NCI-H1048 (cell line): ENCODE measurements at places on chromosomes 5 and 9.

DNA sequence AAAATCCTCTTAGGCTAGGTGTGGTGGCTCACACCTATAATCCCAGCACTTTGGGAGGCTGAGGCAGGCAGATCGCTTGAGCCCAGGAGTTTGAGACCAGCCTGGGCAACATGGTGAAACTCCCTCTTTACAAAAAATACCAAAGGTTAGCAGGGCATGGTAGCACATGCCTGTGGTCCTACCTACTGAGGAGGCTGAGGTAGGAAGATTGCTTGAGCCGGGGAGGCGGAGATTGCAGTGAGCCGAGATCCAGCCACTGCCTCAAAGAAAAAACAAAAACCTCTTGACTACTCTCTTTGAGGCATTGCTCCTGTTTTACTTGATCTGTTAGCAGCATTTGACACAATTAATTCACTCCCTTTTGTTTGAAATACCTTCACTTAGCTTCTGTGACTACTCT, 20.7 kb downstream of the KIF2A start:
- DNase-seq = no peak

GRCh38 chr5:151947931-151948608, 23.4 kb upstream of the GLRA1 start:
- DNase-seq = no peak

GRCh38 chr5:821504-821903, 29.3 kb downstream of the ZDHHC11 start:
- no peak for DNase-seq

- DNase-seq = no peak
Observed at GRCh38 chr5:4204276-4205141, 608.9 kb downstream of the IRX1 start.

DNA sequence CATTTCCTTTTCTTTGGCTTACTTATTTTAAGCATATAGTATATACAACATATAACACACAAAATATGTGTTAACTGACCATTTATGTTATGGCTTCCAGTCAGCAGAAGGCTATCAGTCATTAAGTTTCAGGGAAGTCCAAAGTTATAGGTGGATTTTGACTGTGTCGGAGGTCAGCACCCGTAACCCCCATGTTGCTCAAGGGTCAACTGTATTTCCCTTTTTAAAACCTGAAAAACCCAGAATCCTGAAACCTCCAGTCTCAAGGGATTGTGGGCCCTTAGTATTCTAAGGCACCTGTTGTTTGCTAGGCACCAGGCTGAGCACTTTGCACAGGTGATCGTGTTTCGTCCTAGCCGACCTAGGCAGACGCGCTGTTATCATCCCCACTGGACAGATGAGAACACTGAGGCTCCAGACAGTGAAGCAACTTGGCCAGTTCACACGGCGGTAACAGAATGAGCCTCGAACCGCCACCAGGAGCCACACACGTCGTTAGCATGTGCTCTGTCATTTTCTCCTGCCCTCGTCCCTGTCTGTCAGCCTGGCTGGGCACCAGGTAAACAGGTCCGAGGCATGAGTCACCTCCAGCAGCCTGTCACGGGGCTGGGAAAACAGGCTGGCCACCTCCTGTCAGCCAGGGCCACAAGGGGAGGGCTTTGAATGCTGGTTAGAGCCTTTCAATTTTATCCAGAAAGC, 39.9 kb downstream of the DUSP1 start:
- no peak for DNase-seq

- DNase-seq = no peak
Observed at GRCh38 chr9:128917151-128917849, 3.5 kb upstream of the PHYHD1 start.

- DNase-seq = no peak
Observed at GRCh38 chr5:78109891-78110324, 184.6 kb downstream of the AP3B1 start.

- no peak for DNase-seq
Observed at GRCh38 chr9:37179576-37179975, 59.2 kb downstream of the ZCCHC7 start.

GRCh38 chr9:122216798-122217418, 11.8 kb downstream of the LHX6 start:
- DNase-seq = no peak

DNA sequence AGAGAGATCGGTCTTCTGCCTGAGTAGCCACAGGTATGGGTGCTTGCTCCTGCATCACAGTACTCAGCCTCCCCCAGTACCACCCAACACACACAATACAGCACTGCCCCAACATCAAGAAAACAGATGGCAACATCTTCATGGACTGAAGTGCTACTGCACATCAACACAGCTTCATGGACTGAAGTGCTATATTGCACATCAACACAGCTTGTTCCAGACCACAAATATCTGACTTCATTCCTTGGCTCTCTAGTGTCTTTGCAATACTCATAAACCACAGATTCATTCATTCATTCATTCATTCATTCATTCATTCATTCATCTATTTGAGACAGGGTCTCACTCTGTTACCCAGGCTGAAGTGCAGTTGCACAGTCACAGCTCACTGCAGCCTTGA, 31.1 kb upstream of the PCA3 start:
- no peak for DNase-seq

GRCh38 chr9:96491079-96491879, 41.3 kb downstream of the HABP4 start:
- no peak for DNase-seq

GRCh38 chr9:123990427-123990826, 21.1 kb upstream of the LHX2 start:
- DNase-seq = no peak

DNA sequence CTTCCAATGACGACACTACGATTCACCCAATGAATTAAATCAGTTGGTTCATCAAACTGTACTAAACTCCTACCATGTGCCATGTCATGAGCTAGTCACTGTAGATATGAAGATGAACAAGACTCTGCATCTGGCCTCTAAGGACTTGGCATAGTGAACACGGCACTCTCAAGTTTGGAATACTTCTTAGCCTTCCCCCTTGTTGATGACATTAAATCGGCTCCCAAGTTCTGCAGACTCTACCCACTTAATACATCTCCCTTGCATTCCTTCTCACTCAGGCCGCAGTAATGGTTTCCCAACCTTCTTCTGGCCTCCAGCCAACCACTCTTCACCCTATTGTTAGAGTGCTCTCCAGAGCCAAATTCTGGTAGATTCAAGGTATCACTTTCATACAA, 184.7 kb downstream of the MAPKAP1 start:
- DNase-seq = no peak

DNA sequence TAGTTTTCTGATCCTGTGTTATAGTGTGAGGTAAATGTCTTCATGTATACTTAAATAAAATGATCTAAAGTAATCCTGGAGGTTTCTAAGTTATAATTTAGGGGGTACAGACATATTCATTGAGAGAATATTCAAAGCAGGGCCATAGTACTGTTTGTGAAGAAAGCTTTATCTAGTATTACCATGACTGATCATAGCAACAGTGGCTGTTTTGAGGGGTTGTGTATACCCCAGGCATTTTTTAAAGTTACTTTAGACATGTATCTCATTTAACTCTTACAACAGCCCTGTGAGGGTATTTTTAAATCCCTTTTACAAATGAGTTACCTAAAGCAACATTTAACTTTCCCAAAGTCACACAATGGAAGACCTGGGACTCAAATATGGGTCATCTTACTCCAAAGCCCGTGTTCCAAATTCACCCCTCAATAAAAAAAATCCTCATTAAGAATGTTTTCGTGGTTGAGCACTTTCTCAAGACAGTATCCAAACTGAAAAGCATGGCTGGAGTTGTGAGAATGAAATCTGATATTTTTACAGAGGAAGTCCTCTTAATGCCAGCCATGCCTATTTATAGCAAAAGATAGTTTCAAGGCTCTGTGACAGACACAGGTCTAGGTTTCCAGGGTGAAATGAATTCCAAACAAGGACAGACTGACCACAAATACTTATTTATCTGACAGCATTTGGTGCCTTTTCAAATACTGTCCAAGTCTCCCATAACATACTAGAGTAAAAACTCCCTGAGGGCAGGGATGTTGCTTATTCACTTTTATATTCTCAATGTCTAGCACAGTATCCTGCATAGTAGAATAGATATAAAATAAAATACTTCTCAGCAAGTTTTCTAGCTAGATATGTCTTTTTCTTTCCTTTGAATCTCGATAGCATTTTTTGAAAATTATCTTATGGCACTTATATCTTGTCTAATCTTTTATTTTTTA, 10.4 kb downstream of the STOM start:
- DNase-seq = no peak

- no peak for DNase-seq
Observed at GRCh38 chr5:96627792-96628398, 34.3 kb upstream of the CAST start.

DNA sequence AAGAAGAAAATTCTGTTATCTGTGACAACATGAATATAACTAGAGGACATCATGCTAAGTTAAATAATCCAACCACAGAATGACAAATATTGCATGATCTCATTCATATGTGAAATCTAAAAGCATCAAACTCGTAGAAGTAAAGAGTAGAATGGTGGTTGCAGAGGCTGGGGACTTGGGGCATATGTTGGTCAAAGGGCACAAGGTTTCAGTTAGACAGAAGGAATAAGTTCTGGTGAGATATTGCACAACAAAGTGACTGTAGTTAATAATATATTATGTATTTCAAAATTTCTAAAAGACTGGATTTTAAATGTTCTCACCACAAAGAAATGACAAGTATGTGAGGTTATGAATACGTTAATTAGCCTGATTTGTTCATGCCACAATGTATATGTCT, 24.8 kb downstream of the GRIA1 start:
- DNase-seq = no peak
